ENCODE measurements at places on chromosomes 7 and 10. TPM values are rescaled to one million over a fixed set of nuclear protein-coding genes. Genes with fewer than 3 reads are reported as not detected.

Gene OR2A1
- polyA plus RNA-seq: not detected

Gene TET1
- polyA plus RNA-seq: 0.38 TPM

Gene APBB1IP
- polyA plus RNA-seq: not detected

Gene MRPS33
- 88.8 TPM for polyA plus RNA-seq

Gene C7orf57
- 0.41 TPM for polyA plus RNA-seq

Gene MNX1
- not detected for polyA plus RNA-seq
